ENCODE measurements at places on chromosomes 2 and 18. TPM values are rescaled to one million over a fixed set of nuclear protein-coding genes. Genes with fewer than 3 reads are reported as not detected.

Gene CLEC4F
- total RNA-seq = not detected

Gene FOXI3
- not detected for total RNA-seq

Gene SAG
- not detected for total RNA-seq

Gene PIGN
- 39.6 TPM for total RNA-seq

Gene ARHGAP15
- total RNA-seq = not detected

Gene TPGS2
- 124 TPM for total RNA-seq

Gene GBX2
- total RNA-seq = 0.13 TPM

Gene PLEKHH2
- 8.9 TPM for total RNA-seq

Gene CIB4
- total RNA-seq = not detected

Gene LAMA1
- 92.5 TPM for total RNA-seq

Gene SLC8A1
- 116 TPM for total RNA-seq

Gene SLC1A4
- 33.0 TPM for total RNA-seq

Gene PIKFYVE
- total RNA-seq = 35.1 TPM

Gene ACVR1C
- 1.2 TPM for total RNA-seq

Gene MTX2
- 21.7 TPM for total RNA-seq

Gene NEUROD1
- total RNA-seq = not detected

Gene KCNG2
- not detected for total RNA-seq

Gene CDH7
- total RNA-seq = not detected

Gene CPO
- total RNA-seq = not detected

Gene L3MBTL4
- total RNA-seq = 0.13 TPM

Gene HPCAL1
- total RNA-seq = 32.0 TPM

Gene HOXD12
- not detected for total RNA-seq

Gene ANKRD30B
- total RNA-seq = 0.73 TPM

All from smooth muscle cell of the pulmonary artery (primary cell).